ENCODE measurements at places on chromosomes 13 and 19. TPM values are rescaled to one million over a fixed set of nuclear protein-coding genes. Genes with fewer than 3 reads are reported as not detected.

PTH2 gene
- total RNA-seq, result not detected

GRCh38 chr13:31209172-31209840 lies 9.5 kb downstream of the B3GLCT start:
- no peak for DNase-seq

GRCh38 chr13:99956473-99957349 lies 14.9 kb downstream of the ZIC5 start:
- no peak for DNase-seq

DNA sequence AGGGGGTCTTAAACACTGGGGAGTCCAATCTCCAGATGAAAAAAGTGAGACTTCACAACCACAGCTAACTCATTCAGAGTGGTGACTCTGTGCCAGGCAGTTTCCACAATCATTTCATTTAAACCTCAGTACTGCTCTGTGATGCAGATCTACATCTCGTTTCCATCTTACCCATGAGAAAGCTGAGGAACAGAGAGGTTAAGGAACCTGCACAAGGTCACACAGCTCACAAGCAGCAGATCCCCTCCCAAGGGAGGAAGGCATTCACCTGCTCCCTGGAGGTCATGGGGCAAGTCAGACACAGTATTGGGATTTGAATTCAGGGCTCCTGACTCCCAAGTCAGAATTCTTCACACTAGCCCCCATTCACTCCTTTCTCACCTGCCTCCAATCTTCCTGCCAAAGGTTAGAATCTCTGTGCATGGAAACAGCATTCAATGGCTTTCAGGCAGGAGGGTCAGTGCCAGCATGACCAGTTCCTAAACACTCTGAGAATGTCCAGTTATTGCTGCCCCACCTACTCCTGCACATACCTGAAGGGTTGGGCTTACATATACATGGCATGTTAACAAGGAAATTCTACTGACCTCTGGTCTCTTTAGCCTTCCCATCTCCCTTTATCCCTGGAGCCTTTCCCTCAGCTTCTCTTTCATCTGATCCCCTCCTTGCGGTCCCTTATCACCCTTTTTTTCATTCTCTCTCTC lies 1.9 kb downstream of the CABP5 start:
- DNase-seq, result no peak

DNA sequence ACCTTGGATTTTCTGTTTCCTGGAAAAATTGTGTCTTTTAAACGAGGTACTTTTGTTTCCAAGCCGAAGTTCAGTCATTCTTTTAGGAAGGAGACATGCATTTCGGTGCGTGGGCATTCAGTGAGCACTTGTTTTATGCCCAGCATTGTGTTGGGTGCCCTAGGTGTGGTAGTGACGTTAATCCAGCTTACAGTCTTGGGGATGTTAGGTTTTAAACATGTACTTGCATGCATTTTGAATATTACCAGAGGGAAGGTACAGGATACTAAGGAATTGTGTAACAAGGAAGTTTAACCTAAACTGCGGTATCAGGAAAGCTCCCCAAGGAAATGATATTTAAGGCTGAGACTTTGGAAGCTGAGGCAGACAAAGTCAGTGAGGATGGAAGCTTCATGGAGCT lies 66.3 kb downstream of the ARHGAP35 start:
- DNase-seq, result no peak

DNA sequence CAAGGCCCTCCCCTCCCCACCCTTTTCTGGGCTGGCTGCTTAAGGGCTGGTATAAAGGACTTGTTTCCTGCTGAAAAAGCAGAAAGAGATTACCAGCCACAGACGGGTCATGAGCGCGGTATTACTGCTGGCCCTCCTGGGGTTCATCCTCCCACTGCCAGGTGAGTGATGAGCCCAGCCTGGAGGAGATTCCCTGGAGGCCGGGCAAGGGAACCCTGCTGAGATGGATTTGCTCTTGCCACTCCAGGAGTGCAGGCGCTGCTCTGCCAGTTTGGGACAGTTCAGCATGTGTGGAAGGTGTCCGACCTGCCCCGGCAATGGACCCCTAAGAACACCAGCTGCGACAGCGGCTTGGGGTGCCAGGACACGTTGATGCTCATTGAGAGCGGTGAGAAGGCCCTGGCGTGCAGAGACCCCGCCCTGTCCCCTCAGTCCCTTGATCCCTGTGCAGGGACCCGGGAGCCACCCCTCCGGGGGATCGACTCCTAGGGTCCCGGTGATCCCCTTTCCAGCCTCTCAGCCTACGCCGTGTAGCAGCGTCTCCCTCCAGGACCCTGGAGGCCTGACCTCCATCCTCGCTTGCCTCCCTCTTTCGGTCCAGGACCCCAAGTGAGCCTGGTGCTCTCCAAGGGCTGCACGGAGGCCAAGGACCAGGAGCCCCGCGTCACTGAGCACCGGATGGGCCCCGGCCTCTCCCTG lies at the start of gene CD177:
Gene CD177, plus strand, starts transcription at position 81 of the 699 bp plus-strand sequence. Its CDS starts 29 bp downstream, at position 110.
- no peak for DNase-seq

- no peak for DNase-seq
Measured at GRCh38 chr13:26965952-26966700, 205.5 kb downstream of the USP12 start.

DNA sequence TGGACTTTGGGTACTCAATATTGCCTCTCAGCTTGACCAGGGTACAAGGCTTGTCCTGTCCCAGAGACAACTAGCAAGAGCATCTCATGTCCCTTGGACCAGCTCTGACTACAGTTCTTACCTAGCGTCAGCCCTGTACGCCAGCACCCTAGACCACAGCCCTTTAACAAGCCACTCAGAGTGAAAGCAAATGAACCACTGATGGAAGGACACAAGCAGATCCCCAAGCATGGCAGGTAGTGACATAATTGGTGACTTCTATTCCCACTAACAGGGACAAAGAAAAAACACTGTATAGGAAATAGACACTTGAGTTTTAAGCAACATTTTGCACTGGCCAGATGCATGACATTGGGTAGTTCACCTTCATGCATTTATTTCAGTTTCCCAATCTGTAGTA lies 8.8 kb upstream of the LRCH1 start:
- no peak for DNase-seq

GRCh38 chr19:56955637-56956216 lies 115.2 kb upstream of the PEG3 start:
- no peak for DNase-seq

Measured in renal cortical epithelial cell (primary cell).